Glomerular endothelial cell (primary cell): ENCODE measurements at places on chromosomes 4 and X. TPM values are rescaled to one million over a fixed set of nuclear protein-coding genes. Genes with fewer than 3 reads are reported as not detected.

DNA sequence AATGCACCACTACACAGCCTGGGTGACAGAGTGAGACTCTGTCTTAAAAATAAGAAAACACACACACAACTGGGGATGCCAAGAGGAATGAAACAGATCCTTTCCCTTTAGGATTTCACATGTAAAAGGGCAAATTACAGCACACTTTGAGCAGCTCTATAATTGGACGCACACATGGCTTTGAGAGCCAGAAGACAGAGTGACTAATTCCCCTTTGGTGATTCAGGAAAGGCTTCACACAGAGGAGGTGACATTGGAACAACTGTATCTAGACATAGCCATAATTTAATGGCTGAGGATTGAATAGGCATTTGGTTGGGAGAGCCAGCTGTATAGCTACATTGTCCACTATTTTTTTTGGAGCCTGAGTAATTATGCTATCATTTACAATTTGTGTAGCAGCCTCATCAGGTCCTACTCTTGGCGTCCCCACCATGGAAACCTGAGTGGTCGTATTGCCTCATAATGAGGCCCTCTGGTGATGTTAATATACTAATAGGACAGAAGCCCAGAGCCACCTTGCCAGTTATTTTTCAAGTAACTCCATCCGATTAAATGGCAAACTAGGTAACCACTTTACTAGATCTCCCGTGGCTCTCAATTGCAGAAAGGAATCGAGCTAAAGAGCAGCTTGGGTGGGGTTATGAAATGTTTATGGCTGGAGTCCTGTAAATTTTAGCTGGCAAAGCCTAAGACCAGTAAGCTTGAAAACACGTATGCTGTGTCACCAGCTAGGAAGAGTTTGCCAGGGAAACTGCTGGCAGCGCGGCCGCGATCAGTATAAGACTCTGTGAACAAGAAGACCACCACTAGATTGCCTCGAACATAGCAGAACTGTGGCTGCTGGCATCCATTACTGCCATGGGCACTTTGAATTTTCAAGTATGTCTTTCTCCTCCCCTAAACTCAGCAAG is 8.5 kb upstream of the PPEF1 start:
- DNase-seq, result no peak

CLGN gene
- 1.2 and 7.6 TPM in 2 replicates for total RNA-seq

SORCS2 gene
- total RNA-seq, result 0.05 and 0.64 TPM in 2 replicates

KIT gene
- 54.5 and 129 TPM in 2 replicates for total RNA-seq

STATH gene
- total RNA-seq, result not detected in 2 replicates

ARL9 gene
- total RNA-seq, result 0.10 TPM in 1 of 2 replicates, not detected in the other

DNA sequence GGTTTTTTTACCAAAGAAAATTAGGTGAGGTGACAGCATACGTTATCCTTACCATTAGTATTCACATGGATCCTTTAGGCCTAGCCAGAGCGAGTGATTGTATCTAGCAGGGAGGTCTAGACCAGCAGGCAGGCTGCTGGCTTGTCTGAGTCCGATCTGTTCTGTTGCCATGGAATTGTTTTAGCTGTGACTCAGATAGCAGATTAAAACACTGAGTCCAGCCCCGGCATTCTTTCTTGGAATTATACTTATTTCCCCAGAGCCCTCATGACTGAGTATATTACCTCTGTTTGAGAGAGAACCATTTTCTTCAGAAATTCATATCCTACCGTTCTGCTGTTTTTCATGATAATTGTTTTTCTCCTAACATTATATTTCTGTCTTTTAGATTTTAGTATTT is 37.4 kb downstream of the OCRL start:
- DNase-seq, result peak; percentile 27
